ENCODE measurements at places on chromosomes 1 and 21. TPM values are rescaled to one million over a fixed set of nuclear protein-coding genes. Genes with fewer than 3 reads are reported as not detected.

Gene TLR5
- total RNA-seq = 8.2 TPM

Gene TAGLN2
- 118 TPM for total RNA-seq

Gene MAP7D1
- total RNA-seq = 32.9 TPM

Gene ZP4
- total RNA-seq = not detected

Gene TNFSF18
- not detected for total RNA-seq

Gene TTC39A
- 21.3 TPM for total RNA-seq

Gene TDRD10
- 0.52 TPM for total RNA-seq

DNA sequence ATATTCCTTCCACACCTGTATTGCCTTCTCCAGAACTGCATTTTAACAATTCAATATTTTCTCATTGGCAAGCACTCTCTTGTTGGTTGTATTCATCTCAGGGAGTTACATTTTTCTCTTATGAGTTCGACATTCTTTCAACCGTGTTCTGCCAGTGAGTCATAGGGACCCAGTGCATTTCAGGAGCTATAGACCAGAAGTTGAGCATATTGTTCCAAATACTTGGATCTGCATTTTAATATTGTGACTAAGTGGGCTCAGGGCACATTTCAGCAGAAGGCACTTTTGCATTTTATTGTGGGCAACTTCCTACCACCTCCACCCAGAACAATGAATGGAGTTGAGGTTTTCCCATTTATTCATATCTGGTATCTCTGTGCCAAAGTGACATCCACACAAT, 132.8 kb downstream of the TNFSF18 start:
- no peaks in the 10 kb centered on the region for H3K27me3 ChIP-seq
- H3K27ac ChIP-seq = no peak overlapping the region
- H3K4me3 ChIP-seq = no peak overlapping the region
- no peaks in the 10 kb centered on the region for H3K36me3 ChIP-seq

DNA sequence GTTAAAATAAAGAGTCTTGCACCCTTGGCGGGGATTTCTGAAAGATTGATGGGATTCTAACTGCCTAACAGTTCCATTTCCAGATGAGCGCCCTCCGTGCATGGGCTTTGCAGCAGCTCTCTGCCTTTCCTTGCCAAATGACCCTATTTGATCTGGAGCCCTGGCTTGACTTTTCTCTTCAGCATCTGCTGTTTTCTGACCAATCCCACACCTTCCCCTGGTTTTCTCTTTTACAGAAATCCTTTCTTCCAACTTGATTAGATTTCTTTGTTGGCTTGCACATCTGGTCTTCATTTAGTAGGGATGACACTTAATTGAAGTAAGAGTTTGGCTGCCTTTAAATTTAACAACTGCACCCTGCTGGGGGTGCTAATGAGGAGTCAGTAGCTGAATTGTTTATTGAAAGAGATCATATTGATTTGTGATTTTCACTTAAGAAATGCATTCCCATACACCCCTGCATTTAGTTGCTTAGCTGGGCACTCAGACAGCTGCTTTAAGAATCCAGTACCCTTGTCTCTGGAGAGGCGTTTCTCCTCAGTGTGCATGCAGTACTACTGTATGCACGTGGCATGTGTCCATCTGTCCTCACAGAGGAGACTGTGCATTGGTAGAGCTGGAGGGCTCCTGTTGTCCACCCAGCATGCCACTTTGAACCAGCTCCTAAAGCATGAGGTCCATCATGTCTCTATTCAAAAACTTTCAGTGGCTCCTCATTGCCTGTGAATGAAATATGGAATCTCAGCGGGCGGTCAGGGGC, 99.7 kb downstream of the NOS1AP start:
- H3K4me3 ChIP-seq = no peak overlapping the region
- DNase-seq = no peak
- no peaks in the 10 kb centered on the region for H3K27me3 ChIP-seq
- no peak overlapping the region for H3K27ac ChIP-seq
- H3K4me1 ChIP-seq = peaks cover 23% of the 10 kb centered on the region

- DNase-seq = peak; percentile 84
- no peaks in the 10 kb centered on the region for H3K36me3 ChIP-seq
- no peak overlapping the region for H3K4me3 ChIP-seq
These were observed 187.2 kb downstream of the PCP4 start for GRCh38 chr21:40054403-40054802.

- H3K4me1 ChIP-seq = no peaks in the 10 kb centered on the region
- H3K27ac ChIP-seq = no peak overlapping the region
- no peaks in the 10 kb centered on the region for H3K36me3 ChIP-seq
- no peaks in the 10 kb centered on the region for H3K27me3 ChIP-seq
These were observed 60.7 kb upstream of the PAX7 start for GRCh38 chr1:18569811-18570545.

DNA sequence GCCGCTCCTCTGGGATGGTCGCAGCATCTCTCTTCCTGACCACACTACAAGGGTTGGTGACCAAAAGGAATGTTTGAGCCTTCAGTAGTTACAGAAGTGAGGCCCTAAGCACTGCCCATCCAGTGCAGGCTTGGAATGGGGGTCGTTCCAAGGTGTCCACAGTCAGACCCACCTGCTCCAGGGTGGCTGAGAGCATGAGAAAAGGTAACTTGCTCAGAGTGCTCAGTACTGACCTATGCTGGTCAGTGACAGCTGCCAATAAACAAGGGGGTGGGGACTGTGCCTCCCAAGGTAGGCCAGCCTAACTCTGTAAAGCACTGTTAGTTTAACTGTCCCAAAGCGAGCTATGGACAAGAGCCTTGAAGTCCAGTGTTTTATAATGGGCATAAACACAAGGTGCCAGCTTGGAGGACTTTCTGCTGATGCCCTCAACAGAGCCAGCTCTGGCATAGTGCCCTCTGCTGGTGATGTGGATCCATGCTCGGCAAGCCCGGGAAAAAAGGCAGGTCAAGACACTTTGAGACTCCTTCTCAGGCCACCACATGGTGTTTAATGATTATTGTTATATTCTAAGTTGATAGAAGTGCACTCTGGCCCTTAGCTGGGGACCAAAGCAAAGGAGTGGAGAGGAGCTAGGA, 78.1 kb upstream of the DNAH14 start:
- peak overlapping the region; percentile 77 for H3K27ac ChIP-seq
- H3K4me3 ChIP-seq = no peak overlapping the region
- peaks cover 22% of the 10 kb centered on the region for H3K4me1 ChIP-seq

GRCh38 chr1:98045211-98045766, 124.5 kb upstream of the DPYD start:
- H3K4me3 ChIP-seq = no peak overlapping the region
- DNase-seq = no peak
- H3K36me3 ChIP-seq = no peaks in the 10 kb centered on the region

DNA sequence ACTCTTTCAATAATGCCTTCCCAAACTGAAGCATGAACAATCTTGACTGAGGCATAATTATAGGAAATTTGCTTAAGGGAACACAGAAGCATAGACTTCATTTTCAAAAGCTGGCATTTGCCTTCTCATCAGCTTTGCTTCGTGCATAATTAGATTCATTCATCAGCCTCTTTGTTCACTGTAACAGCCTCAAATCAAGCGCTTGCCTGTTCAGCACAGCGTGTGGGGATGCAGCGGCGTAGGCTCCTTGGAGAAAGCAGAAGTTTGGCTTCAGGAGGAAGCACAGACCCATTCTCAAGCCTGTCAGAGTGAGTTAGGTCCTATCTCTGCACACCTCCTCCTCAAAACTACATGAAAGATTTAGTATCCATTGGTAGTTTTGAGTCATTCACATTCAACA, 246.4 kb upstream of the MAP1LC3C start:
- no peak overlapping the region for H3K4me3 ChIP-seq
- H3K36me3 ChIP-seq = no peaks in the 10 kb centered on the region
- no peak overlapping the region for H3K27ac ChIP-seq
- H3K4me1 ChIP-seq = no peaks in the 10 kb centered on the region
- no peaks in the 10 kb centered on the region for H3K27me3 ChIP-seq

DNA sequence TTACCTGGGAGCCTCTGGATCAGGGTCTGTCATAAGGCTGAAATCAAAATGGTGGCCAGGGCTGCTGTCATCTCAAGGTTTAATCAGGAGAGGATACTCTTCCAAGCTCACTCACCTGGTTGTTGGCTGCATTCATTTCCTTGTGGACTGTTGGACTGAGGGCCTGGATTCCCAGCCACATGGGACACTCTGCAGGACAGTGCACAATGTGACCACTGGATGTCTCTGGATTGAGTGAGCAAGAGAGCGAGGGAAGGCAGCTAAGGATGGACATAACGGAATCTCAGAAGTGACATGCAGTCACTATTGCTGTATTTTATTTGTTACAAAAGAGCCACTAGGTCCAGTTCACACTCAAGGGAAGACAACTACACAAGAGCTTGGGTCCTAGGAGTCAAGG, 229.1 kb downstream of the S1PR1 start:
- no peak overlapping the region for H3K27ac ChIP-seq
- no peaks in the 10 kb centered on the region for H3K27me3 ChIP-seq
- no peak for DNase-seq
- no peak overlapping the region for H3K4me3 ChIP-seq
- no peaks in the 10 kb centered on the region for H3K4me1 ChIP-seq

DNA sequence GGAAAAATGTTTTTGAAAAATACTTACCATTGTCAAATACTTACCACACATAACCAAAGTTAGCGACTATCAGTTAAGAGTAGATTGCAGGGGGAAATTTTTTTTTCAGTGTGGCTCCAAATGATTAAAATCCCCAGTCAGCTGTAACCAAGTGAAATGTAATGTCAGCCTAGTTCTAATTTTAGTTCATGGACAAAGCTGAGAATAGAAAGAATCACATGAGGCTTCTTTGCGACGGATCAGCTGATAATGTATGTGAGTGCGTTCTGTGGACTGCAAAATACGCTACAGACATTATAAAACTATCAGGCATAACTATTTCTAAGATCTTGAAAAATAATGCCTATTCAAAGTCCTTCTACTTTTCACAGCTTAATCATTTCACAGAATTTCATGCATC, at the start of gene LRRC39:
Gene LRRC39 (minus strand): TSS at position 166 of the 400 bp plus-strand sequence. CDS start 9,740 bp downstream, outside the sequence.
- no peaks in the 10 kb centered on the region for H3K4me1 ChIP-seq
- no peaks in the 10 kb centered on the region for H3K27me3 ChIP-seq
- no peak for DNase-seq

DNA sequence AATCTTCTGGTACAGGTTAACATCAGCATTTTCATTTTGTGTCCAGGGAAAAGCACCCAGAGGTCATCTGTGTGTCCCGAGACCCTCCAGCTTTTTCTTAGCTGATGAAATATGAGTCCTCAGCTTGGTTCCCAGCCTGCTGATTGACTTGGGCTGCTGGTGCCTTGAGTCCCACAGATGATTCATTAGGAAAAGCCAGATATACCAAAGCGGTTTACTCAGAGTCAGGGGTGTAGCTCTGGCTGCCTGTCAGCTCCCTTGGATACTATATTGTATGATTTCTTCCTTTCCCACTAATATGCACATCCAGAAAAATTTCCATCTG, 43.7 kb upstream of the MAB21L3 start:
- H3K4me1 ChIP-seq = no peaks in the 10 kb centered on the region
- DNase-seq = peak; percentile 14

DNA sequence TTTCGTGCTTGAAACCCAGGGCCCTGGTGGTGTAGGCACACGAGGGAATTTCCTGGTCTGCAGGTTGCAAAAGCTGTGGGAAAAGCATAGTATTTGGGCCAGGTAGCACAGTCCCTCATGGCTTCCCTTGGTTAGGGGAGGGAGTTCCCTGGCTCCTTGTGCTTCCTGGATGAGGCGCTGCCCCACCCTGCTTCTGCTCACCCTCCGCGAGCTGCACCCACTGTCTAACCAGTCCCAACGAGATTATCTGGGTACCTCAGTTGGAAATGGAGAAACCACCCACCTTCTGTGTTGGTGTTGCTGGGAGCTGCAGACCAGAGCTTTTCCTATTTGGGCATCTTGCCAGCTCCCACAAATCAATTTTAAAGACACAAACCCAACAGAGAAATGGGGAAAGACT, 183.0 kb downstream of the PHTF1 start:
- no peak overlapping the region for H3K27ac ChIP-seq
- no peak for DNase-seq
- H3K4me3 ChIP-seq = no peak overlapping the region
- no peaks in the 10 kb centered on the region for H3K36me3 ChIP-seq
- no peaks in the 10 kb centered on the region for H3K4me1 ChIP-seq

- H3K27me3 ChIP-seq = no peaks in the 10 kb centered on the region
- H3K4me1 ChIP-seq = peaks cover 60% of the 10 kb centered on the region
- DNase-seq = no peak
- peak overlapping the region; percentile 93 for H3K27ac ChIP-seq
- no peaks in the 10 kb centered on the region for H3K36me3 ChIP-seq
- H3K4me3 ChIP-seq = peak overlapping the region; percentile 1
These were observed 831 bp downstream of the TMEM52 start for GRCh38 chr1:1917995-1918900.

DNA sequence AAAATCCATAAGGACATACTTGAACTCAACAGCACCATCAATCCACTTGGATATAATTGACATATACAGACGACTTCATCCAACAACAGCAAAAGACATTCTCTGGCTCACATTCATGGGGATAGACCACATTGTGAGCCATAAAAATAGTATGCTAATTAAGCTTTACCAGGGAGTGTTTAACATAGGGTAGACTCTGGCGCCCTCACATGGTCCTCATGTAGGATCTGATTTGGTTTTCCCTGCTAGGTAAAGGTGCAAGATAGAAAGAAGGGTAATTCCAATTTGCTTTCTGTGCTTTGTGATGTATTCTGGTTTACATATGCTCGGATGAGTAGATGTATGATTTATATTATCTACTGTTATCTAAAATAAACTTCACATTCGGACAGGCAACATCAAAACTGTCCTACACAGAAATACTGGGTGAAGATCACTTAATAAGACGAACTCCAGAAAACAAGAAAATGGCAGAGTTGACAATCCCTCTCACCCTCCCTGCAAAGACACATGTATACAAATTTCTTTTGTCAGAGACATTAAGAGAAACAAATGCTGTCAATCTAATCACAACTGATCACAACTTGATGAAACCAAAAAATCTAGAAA, 27.7 kb downstream of the CR1L start:
- H3K4me1 ChIP-seq = peaks cover 7% of the 10 kb centered on the region
- no peak overlapping the region for H3K27ac ChIP-seq
- no peaks in the 10 kb centered on the region for H3K27me3 ChIP-seq
- DNase-seq = no peak
- H3K4me3 ChIP-seq = no peak overlapping the region
- H3K36me3 ChIP-seq = no peaks in the 10 kb centered on the region

GRCh38 chr1:91997607-91998195, 32.1 kb upstream of the EPHX4 start:
- H3K4me3 ChIP-seq = no peak overlapping the region
- no peaks in the 10 kb centered on the region for H3K4me1 ChIP-seq
- no peak overlapping the region for H3K27ac ChIP-seq
- no peaks in the 10 kb centered on the region for H3K27me3 ChIP-seq
- peak; percentile 31 for DNase-seq

GRCh38 chr1:23074012-23074411, 54.7 kb downstream of the KDM1A start:
- no peaks in the 10 kb centered on the region for H3K27me3 ChIP-seq
- H3K36me3 ChIP-seq = peaks cover 20% of the 10 kb centered on the region
- H3K27ac ChIP-seq = no peak overlapping the region
- H3K4me3 ChIP-seq = no peak overlapping the region
- DNase-seq = no peak

Data from body of pancreas (tissue), 4 donors.